ENCODE measurements at places on chromosomes 4 and X.

DNA sequence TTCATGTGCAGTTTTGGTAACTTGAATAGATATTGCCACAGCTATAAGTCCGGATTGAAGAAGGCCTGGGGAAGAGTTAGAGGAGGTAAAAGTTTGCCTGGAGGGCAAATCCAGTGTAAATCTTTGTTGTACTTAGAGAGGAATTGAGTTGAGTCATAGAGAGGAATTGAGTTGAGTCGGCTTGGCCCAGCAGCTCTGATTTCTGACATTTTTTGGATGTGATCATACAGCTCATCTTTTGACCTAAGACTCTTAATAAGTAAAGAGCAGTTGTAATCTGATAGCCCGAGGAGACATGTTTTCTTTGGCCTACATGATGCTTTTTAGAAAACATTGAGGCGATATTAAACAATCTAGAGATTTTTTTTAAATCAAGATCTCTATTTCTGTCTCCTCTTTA lies 3.9 kb downstream of the KIT start:
- DNase-seq: no peak

DNA sequence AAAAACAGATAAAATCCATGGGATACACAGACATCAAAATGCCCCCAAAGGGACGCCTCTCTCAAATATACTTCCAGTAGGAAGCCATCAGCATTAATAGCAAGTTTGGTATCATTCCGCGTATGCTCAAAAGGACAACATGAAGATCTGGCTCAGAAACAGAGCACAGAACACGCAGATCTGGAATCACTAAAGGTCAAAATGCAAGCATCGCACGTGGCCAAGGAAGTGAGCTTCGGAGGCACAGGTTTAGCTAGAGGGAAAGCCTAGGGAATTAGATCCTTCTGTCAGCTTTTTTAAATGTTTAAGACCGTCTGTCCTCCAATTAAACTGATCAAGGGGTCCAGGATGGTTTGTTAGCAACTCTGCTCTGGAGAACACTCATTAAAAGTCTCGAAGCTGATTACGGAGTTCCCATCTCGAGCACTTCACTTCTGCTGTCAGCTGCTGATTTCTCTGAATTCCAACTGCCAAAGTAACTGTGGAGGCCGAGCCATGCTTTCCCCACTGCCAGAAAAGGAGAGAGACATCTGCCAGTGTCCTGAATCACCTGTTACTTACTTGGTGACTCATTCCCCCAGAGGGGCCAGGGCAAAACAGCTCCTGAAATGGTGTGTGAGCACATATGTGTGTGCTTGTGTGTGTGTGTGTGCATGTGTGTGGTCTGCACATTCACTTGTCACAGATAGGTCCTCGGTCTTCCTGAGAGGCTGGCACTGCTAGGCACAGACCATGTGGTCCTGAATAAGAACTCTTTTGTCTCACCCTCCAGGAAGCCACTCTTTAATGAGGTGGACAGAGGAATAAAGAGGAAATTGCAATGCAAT lies 177.7 kb upstream of the PPARGC1A start:
- DNase-seq: no peak

DNA sequence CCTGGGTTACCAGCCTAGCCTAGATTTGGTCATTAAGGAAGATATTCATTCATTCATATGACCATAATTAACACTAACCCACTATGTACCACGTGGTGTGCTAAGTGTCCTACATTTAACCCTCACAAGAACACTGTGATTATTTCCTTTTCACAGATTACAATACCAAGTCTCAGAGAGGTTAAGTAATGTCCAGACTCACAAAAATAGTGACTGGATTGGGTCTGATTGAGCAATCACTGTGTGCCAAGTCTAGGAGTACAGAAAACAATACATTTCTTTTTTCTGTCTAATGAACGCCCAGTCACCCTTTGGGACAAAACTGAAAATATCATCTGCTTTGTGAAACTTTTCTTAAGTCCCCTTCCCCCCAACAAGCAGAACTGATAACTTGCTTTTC lies 7.6 kb upstream of the DLG3 start:
- DNase-seq: no peak

GRCh38 chrX:73903941-73904340 lies 340.9 kb downstream of the CHIC1 start:
- DNase-seq: no peak

GRCh38 chr4:16582036-16582435 lies 316.4 kb downstream of the LDB2 start:
- no peak for DNase-seq

DNA sequence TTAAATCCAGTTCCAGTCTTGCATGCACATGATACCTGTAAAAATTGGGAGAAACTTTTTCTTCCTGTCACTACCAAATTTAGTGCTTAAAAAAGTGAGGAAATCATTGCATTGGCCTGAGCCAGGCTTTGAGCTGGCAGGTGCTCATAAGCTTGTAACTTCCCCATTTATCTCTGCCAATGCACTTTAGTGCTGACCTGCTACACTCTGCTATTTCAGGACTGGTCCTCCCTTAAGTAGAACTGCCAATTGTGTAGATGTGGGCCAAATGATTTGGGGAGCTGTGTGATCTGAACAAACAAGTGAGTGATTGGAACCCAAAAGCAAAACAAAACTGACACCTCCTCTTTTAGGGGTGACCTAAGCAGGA lies 51.8 kb downstream of the ZNF827 start:
- no peak for DNase-seq

- no peak for DNase-seq
Observed at GRCh38 chr4:120059036-120059435, 7.6 kb downstream of the MAD2L1 start.

GRCh38 chr4:101540336-101540735 lies 193.0 kb upstream of the PPP3CA start:
- no peak for DNase-seq

- DNase-seq: no peak
Observed at GRCh38 chr4:2651998-2652397, 104.1 kb downstream of the TNIP2 start.

- DNase-seq: no peak
Observed at GRCh38 chr4:146645921-146646320, 7.2 kb downstream of the POU4F2 start.

- DNase-seq: no peak
Observed at GRCh38 chr4:25654971-25655963, at the start of gene SLC34A2. TSS of gene SLC34A2 (plus strand) at chr4:25655851. CDS start at chr4:25662501, 6,650 bp downstream.

- DNase-seq: no peak
Observed at GRCh38 chr4:162274354-162274753, 110.6 kb upstream of the FSTL5 start.

DNA sequence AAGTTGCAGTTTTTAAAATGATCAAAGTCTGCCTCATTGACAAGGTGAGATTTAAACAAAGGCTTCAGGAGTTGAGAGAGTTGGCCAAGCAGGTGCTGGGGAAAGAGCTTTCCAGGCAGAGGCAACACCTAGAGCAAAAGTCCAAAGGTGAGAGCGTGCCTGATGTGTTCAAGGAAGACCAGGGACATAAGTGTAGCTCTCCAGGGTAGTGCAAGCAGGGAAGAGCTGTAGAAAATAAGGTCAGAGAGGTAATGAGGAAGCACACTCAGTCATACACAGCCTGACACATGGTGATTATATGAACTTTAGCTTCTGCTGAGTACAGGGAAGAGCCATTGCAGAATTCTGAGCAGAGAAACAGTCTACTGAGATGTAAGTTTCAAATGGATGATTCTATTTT lies 265.0 kb upstream of the NWD2 start:
- no peak for DNase-seq

GRCh38 chr4:81436941-81437574 lies 34.6 kb downstream of the RASGEF1B start:
- DNase-seq: no peak

DNA sequence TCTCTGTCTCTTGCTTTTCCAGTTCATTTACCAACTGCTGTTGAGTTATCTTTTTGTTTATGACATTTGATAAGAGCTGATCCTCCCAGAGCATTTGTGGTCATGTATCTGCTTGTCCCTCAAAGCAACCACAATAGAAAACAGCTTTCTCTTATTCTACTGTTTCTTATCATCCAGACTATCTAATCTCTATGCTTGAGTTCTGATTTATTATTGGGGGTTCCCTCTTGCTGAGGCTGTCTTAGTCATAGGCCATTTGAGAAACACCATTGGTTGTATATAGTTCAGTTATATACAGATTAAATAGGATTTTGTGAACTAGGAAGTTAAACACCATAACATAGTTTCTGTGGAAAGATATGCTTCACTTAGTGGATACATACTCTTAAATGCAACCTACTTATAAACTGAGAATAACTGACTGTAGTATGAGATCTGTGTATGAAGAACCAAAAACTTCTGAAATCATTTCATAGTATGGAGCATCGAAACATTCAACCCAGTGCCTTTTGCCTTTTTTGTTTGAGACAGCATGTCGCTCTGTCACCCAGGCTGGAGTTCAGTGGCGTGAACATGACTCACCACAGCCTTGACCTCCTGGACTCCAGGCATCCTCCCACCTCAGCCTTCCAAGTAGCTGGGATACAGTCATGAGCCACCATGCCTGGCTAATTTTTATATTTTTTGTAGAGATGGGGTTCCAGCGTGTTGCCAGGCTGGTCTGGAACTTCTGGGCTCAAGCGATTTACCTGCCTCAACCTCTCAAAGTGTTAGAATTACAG lies 75.8 kb downstream of the STIM2 start:
- DNase-seq: no peak

GRCh38 chrX:45208121-45208856 lies 7.6 kb upstream of the DIPK2B start:
- no peak for DNase-seq

DNA sequence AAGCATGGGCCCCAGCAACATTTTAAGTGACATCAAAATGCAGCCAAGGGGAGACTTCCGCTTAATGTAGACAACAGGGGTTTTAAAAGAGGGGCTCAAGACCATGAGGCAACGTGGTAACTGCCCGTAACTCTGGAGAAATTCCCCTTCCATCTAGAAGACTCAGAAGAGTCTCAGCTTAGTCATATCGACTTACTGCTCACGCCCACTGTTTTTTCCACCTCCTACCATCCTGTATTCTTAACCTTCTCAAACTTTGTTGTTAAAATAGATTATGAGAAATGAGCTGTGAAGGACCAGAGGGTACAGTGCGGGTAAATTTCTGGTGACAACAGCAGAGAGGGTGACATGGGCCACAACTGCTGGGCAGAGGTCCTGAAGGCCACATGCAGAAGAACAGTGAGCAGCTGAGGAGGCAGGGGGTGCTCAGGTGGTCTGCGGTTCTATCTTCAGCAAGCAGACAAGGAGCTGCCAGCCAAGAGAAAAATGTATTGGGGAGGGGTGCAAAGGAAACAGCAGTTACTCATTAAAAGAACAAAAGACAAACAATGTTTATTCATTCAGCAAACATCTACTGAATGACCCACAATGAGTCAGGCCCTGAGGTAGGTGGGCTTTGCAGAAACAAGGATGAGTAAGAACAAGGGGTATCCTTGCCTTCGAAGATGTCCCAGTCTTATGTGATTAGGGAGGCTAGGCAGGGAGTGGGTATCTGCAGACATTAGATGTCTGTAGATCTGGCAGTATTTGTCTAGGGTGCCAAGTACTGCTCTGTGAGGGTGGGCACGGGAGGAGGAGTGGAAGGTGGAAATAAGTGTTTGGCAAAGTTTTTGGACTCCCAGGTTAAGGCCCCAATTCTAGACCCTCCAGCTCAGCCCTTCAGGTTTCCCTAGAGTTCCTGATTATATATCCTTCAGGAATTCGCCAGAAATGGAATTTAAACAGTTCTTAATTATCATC lies 175.3 kb downstream of the TSPAN5 start:
- no peak for DNase-seq

- DNase-seq: no peak
Observed at GRCh38 chr4:76957004-76957738, 7.6 kb downstream of the SEPTIN11 start.

DNA sequence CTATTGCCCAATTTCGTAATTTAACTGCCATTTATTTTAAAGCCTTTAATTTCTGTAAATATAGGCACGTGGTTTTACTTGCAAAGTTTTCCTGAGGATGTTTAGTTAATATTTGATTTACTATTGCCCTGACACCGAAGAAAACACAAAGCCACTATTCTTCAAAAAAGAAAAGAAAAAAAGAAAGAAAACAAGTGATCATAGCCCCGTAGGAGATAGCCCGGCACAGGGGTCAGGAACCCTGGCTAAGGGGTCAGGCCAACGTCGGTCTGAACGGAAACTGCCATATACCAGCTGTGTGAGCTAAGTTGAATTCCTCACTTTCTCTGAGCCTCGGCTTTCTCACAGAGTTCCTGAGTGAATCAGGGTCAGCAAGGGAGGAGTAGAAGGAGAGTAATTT lies 17.7 kb upstream of the LAMP2 start:
- no peak for DNase-seq

GRCh38 chr4:157992038-157992705 lies 180.7 kb downstream of the GASK1B start:
- DNase-seq: peak; percentile 79

DNA sequence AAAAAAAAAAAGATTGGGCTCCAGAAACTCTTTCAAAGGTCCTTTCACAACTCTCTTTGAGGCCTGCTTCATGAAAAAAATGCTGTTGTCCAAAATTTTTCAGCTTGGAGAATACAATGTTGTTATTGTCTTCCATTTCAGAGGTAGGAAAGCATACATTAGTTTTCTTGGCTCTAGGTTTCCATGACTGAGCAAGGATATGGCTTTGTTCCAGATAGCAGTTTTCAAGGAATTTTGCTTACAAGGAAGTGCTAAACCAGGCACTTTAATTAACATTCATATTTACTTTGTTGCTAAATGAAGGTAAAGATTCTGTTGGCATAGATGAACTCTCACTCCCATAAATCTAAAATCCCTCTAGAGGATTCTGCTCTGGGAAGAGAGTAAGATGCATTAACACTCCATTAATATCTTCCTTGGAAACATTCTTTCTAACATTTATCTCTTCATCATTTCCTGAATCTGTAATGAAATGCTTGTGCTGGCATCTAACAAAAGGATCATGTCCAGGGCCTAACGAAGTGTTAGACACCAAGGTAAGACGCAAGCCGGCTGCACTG lies 118.4 kb downstream of the COL25A1 start:
- no peak for DNase-seq

DNA sequence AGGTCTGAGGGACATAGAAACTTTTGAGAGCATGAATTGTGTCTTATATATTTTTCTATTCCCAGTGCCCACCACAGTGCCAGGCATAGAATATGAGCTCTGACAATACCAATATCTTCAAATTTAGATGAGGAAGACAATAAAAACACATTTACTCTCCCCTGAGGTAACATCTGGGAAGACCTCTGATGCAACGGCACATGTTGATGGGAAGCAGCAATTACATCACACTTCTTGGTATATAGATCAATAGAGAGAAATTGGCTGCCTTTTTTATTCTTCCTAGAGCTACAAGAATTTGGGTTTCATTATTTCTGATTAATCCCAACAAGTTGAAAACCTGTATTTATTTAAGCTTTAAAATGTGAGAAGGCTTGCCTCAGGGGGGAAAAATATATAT lies 67.4 kb upstream of the SMAD1 start:
- DNase-seq: no peak

- DNase-seq: no peak
Observed at GRCh38 chrX:122512561-122513072, 671.5 kb upstream of the GRIA3 start.

- no peak for DNase-seq
Observed at GRCh38 chrX:95733426-95733825, 951.2 kb upstream of the DIAPH2 start.

GRCh38 chr4:2048831-2049230 lies 10.3 kb upstream of the NAT8L start:
- no peak for DNase-seq

GRCh38 chr4:101242441-101242840 lies 104.9 kb downstream of the PPP3CA start:
- no peak for DNase-seq
